Right lung (tissue), 10 donors: ENCODE measurements at places on chromosomes 3 and 15. TPM values are rescaled to one million over a fixed set of nuclear protein-coding genes. Genes with fewer than 3 reads are reported as not detected.

GRCh38 chr15:40286061-40286532 lies 3.2 kb upstream of the ANKRD63 start:
- DNase-seq, result no peak

DNA sequence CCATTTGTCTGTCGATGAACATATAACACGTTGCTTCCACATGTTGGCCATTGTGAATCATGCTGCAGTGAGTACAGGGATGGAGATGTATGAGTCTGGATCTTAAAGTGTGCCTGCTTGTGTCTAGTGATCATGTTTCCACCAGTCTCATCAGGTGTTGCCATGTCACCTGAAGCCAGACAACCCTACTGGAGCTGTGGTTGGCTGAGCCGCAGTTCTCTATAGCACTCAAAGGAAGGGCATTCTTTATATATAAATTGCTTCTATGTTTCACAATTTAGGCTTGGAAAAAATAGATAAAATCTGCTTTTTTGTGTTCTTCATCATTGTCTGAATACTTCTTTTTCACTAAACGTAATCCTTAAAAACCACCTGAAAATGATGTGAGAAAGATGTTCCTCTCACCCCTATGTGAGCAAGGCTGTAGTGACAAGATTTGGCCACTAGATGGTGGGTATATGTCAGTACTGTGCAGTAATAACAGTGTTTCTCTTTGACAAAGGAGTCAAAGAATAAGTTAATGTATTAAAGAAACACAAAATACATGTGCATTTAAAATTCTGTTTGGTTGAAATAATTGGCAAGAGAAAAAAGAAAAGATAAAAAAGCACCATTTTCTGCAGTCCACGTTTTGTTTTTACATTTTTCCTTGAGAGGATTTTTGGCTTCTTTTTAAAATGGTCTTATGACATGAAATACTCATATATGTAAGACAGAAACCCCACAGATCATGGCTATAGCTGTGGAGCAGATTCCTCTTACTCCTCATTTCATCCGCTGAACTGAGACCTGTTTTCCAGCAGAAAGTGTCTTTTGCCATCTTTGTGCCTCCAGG lies 394.5 kb upstream of the DPPA4 start:
- peak; percentile 39 for DNase-seq

GRCh38 chr3:149448331-149448831 lies 26.1 kb upstream of the TM4SF4 start:
- no peak for DNase-seq

GRCh38 chr3:11587766-11588165 lies 55.9 kb downstream of the VGLL4 start:
- DNase-seq, result no peak

- no peak for DNase-seq
Observed at GRCh38 chr3:194675081-194675640, 3.2 kb upstream of the LSG1 start.

DNA sequence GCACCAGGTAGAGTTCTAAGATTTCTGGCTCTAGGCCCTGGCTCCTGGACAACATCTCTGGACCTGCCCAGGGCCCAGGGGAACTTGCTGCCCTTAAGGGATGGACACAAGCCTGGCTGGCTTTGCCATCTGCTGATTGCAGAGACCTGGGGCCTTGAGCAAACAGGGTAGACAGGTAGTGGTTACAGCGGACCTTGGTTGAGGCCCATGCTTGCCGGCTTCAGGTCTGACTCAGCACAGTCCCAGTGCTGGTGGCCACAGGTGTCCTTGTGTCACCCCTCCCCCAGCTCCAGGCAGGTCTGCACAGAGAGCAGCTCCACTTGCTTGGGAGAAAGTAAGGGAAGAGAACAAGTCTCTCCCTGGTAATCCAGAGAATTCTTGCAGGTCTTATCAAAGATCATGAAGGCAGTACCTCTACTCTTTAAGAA lies 15.9 kb upstream of the ACTL6A start:
- no peak for DNase-seq

DNA sequence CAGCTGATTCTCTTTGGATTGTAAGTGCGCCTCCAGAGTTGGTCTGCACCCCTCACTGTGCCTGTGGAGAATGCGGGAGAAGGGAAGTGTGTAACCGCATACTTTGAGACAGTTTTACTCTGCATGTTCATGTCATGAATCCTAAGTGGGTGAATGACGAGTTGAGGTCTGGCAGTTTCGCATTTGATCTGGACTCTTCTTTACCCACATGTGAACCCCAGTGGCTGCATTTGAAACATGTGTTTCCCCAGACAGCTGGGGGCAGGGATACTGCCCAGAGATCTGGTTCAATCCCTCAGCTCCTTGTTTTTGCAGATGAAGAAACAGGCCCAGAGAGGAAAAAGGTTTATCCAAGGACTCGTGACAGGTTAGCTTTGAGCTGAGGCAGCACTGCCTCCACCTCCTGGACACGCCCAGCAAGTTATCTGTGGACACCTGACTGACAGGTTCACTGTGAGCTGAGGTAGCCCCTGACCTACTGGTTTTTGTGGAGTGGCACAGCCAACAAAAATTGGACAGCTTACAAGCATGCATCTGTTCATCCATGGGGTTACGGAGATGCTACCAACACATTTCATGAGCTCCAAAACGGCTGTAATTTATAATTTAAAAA lies 207.3 kb downstream of the XXYLT1 start:
- no peak for DNase-seq

DNA sequence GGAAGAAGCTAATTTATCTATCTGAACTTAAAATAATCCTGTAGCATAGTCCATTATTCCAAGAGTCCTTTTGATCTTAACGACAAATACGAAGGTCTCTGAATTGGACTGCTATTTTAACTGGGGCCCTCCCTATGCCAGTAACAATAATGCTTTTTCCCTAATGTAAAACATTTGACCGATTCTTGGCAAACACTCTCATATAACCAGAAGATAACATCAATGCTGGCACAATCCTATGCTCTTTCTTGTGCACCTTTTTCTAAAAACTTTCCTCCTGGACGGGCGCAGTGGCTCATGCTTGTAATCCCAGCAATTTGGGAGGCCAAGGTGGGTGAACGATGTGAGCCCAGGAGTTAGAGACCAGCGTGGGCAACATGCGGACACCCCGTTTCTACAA lies 3.9 kb downstream of the LRRFIP2 start:
- no peak for DNase-seq

- DNase-seq, result no peak
Observed at GRCh38 chr15:91118817-91119590, 18.9 kb downstream of the SV2B start.

- DNase-seq, result no peak
Observed at GRCh38 chr3:197718891-197719290, 17.8 kb downstream of the RUBCN start.

DNA sequence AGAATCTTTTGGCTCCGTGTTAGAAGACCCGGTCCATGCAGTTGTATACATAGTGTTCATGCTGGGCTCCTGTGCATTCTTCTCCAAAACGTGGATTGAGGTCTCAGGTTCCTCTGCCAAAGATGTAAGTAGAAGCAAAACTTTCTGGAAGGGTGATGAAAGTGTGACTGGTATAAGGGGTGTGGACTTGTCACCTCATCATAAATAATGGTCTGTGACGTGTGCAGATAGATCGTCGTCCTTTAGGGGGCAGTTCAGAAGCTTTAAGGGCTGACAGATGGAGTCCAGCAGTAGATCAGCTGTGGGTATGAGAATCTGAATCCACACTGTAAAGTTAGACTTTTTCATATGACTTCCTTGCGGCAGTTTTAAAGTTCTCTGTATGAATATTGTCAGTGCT lies 15.3 kb downstream of the SEC61A1 start:
- DNase-seq, result no peak

DNA sequence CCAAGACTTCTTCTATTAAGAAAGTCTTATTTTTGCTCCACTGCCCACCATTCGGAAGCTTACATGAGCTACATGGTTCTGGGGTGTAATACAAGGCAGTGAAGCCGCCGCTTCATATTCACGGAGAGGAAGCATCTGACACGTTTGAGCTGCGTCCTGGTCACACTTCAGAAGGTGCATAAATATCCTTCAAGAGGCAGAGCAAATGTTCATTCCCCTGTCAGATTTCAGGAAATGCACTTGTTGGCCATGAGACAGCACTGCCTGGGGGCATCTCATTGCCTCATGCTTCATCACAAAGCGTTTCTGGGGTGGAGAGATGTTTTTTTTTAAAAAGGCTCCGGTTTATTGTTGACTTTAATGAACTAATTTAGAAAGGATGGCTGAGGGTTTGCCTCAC lies 119.9 kb downstream of the CADPS start:
- DNase-seq, result no peak

DNA sequence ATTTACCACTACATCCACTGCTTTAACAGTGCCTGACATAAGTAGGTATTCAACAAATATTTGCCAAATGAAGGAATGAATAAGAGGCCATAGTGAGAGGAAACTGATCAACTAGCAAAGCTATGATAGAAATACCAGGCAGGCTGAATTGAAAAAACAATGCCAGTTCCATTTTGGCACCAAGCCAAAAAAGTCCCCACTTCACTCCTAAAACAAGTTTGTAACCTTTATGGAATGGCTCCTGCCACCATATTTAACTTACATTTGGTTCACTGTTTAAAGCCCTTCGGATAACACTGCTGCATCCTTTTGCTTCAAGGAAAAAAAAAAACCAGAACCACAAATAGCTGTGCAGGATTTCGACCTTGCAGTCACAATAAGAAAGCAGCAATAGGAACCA lies 166.1 kb downstream of the FRMD5 start:
- DNase-seq, result no peak

DNA sequence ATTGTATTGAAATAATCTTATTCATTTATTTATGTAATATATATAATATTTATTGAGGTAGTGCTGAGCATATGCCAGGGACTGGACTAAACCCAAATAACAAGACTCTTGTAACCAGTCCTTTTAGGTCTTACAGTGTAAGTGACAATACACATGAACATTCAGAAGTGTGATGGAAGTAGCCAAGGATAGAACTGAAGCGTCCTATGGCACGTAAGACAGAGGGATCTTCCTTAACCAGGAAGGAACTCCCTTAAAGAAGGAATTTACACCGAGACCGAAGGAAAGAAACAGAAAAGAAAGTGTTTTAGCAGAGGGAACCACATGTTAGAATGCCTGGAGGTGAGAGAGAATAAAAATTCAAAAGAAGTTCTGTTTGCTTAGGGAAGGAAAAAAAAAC lies 23.6 kb upstream of the CLDN1 start:
- DNase-seq, result no peak

DNA sequence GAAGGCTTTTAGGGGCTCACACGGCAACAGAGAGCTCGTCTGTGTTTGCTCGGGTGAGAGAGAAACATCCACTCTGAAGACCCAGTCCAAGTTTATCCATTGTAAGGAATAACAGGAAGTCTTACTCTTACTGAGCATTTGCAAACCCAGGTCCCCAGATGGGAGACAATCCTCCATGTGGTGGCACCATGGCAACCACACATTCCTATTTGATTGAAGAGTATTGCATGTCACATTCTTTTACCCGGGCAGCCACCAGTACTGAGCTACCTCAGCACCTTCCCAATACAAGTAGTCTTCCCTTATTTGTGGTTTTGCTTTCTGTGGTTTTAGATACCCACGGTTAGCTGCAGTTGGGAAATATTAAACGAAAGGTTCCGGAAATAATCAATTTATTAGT lies 302.9 kb upstream of the RASGRP1 start:
- DNase-seq, result no peak

The IRAK2 gene
- 2.3 TPM for polyA plus RNA-seq

The TNIK gene
- polyA plus RNA-seq, result 16.2 TPM

The CPNE9 gene
- 0.21 TPM for polyA plus RNA-seq

The HYAL1 gene
- polyA plus RNA-seq, result 3.1 TPM

The PLAAT1 gene
- polyA plus RNA-seq, result 0.40 TPM

The FRG2C gene
- polyA plus RNA-seq, result not detected

The CPLX3 gene
- polyA plus RNA-seq, result not detected

The PLSCR2 gene
- 0.93 TPM for polyA plus RNA-seq

The DZIP1L gene
- 21.8 TPM for polyA plus RNA-seq

The IL20RB gene
- polyA plus RNA-seq, result 0.72 TPM

The PLA2G4D gene
- 0.16 TPM for polyA plus RNA-seq

The LAMB2 gene
- polyA plus RNA-seq, result 423 TPM

The GOLGA6L7 gene
- polyA plus RNA-seq, result 1.1 TPM

The UBAP1L gene
- 11.2 TPM for polyA plus RNA-seq

The CACNA1D gene
- polyA plus RNA-seq, result 56.4 TPM

The NR2E3 gene
- 0.59 TPM for polyA plus RNA-seq

The RBP2 gene
- polyA plus RNA-seq, result 0.54 TPM
